ENCODE measurements at places on chromosomes 13 and 19.

DNA sequence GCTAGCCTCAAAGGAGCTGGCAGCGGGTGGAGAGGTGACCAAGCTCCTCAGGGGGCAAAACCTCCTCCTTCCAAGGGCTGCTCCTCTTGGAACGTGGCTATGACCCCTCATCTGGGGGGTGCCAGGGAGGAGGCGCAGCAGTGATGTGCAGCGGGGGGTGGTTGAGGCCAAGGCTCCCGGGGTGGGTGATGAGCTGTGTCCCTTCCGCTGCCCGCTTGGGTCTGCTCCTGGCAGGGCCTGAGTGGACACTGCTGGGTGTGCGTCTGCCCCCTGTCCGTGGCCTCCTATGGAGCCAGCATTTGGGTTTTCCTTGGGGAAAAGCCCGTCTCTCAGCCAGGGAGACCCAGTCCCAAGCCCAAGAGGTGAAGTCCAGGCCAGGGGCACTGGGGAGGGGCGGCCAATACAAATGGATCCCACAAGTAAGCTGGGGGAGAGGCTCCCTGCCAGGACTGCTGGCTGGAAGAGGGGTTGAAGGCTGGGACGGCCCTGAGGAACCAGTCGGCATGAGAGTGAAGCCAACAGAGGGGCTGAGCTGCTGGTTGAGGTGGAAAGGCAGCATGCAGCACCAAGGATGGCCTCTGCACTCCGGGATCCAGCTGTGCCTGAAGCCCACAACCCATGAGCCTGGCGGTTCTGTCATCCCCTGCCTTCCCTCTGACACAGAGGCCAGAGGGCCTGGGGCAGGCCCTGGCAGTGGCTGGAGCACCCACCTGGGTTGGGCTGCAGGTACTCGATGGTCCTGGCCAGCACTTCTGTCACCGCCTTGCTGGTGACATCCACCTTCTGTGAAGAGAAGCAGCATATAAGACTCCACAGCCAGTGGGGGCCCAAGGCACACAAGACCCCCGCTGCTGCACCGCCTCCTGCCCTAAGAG lies 22.7 kb downstream of the MPND start:
- H3K4me1 ChIP-seq = peaks cover 32% of the 10 kb centered on the region
- no peak for DNase-seq
- H3K27me3 ChIP-seq = no peaks in the 10 kb centered on the region
- peaks cover 21% of the 10 kb centered on the region for H3K36me3 ChIP-seq
- no peak overlapping the region for H3K27ac ChIP-seq
- no peak overlapping the region for H3K4me3 ChIP-seq

DNA sequence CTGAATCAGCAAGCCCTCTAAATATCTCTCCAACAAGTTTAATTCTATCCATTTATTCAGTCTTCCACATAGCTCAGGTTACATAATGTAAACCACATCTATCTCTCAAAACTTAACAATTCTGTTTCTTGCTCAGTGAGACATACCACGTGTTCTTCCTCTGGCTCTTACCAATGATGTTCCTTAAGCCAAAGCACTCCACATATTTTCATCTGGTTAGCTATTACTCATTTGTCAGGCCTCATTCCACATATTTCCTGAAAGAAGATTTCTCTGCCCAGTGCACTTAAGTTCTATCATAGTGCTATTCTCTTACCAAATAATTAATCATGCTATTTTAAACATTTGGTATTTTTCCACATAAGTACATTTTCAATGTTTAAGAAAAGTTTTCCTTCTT lies 403.3 kb upstream of the ATXN8OS start:
- no peaks in the 10 kb centered on the region for H3K36me3 ChIP-seq
- no peak overlapping the region for H3K27ac ChIP-seq
- H3K27me3 ChIP-seq = no peaks in the 10 kb centered on the region
- no peak for DNase-seq
- no peaks in the 10 kb centered on the region for H3K4me1 ChIP-seq
- no peak overlapping the region for H3K4me3 ChIP-seq

DNA sequence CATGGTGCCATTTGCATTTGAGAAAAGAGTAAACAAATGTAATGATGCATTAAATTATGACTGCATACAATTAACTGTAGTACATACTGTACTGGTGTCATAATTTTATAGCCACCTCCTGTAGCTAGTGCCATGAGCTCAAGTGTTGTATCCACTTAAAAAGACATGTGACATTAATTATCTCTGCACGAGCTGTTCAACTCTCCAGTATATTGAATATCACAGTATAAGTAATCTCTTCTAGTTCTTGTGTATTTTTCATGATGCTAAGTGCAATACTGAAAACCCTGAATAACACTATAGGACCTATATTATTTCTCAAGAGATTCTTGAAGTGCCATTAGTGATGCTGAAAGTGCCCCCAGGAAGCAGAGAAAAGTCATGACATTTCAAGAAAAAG lies 387.3 kb downstream of the PCDH17 start:
- DNase-seq = no peak
- H3K4me3 ChIP-seq = no peak overlapping the region
- no peak overlapping the region for H3K27ac ChIP-seq
- H3K27me3 ChIP-seq = no peaks in the 10 kb centered on the region
- H3K36me3 ChIP-seq = no peaks in the 10 kb centered on the region

DNA sequence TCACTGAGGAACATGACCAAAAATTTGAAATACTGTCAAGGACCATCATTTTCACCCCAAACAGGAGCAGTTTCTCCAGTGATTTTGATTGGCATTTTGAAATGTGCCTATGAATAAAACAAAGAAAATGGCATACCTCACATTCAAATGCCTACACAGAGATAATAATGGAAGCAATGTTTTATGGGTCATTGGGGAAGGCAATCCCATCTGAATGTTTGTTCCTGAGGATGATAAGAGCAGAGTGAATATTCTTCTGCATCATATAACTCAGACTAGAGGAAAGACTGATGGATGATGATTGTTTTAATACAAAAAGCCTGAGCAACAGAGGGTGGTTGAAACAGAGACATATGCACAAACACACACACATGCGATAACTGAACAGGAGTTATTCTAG lies 2749.9 kb downstream of the PCDH9 start:
- H3K27ac ChIP-seq = no peak overlapping the region
- H3K4me1 ChIP-seq = no peaks in the 10 kb centered on the region
- H3K4me3 ChIP-seq = no peak overlapping the region
- no peaks in the 10 kb centered on the region for H3K27me3 ChIP-seq
- no peaks in the 10 kb centered on the region for H3K36me3 ChIP-seq
- DNase-seq = no peak

Measured in CD4-positive, alpha-beta memory T cell (primary cell).